Inflammatory macrophage treated with lipopolysaccharide for 1 hour (primary cell): ENCODE measurements at places on chromosomes 13 and 19.

GRCh38 chr19:40416918-40417642, 3.9 kb upstream of the PRX start:
- DNase-seq = no peak

DNA sequence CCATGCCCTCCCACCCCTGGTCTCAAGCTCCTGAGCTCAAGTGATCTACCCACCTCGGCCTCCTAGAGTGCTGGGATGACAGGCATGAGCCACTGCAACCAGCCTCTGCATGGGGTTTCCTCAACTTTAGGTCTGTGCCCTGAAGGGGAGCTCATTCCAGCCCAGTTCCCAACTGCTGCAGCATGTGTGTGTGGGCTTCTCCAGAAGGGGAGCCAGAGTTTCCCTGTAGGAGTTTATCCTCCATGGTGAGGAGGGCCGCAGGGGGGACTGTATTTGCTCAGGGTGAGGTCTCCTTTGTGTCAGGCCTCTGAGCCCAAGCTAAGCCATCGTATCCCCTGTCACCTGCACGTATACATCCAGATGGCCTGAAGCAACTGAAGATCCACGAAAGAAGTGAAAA, 11.3 kb upstream of the ZNF808 start:
- DNase-seq = no peak

DNA sequence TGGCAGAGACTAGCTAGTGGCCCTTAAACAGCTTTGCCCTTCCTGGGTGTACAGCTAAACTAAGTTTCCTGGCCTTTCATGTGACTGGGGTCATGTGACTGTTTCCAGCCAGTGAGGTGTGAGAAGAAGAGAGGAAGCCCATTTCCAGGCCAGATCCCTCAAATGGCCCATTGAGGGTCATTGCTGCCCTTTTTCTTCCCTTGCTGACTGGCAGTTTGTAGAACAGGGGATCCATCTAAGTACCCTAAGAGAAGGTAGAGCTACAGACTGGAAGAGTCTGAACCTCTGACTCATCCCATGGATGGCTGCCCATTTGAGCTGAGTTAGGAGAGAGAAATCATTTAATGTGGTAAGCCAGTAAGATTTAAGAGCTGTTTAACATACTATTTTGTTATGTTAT, 2.8 kb downstream of the SWSAP1 start:
- peak; percentile 68 for DNase-seq

DNA sequence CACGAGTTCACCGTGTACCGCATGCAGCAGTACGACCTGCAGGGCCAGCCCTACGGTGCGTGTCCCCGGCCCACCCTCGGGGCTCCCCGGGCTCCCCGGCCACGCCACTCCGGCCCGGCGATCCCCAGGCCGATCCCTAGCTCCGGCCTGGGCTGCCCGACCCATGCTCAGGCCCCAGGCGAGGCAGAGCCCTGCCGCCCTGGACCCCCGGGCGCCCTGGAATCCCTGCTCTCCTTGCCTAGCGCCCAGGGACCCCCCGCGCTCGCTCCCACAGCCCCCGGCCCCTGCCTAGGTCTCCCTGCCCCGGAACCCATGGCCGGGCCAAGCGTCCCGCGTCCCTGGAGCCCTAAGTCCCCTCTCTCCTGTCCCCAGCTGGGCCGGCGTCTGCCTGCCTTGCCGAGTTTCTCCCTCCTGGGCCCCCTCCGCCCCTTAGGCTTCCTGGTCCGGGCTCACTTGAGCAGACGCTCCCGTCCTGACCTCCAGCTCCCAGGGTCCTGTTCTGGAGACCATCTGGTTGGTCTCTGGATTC, 494 bp downstream of the NCLN start:
- DNase-seq = no peak

DNA sequence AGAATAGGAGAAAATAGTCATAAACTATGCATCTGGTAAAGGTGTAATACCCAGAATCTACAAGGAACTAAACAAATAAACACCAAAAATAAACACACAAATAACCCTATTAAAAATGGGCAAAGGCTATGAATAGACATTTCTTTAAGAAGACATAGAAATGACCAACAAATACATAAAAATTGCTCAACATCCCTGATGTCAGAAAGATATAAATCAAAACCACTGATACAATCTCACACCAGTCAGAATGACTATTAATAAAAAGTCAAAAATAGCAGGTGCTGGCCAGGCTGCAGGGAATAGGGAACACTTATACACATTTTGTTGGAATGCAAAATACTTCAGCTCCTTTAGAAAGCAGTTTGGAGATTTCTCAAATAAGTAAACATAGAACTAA, 352.1 kb upstream of the SLITRK1 start:
- no peak for DNase-seq

GRCh38 chr13:22980936-22981335, 199.8 kb upstream of the SGCG start:
- DNase-seq = no peak

DNA sequence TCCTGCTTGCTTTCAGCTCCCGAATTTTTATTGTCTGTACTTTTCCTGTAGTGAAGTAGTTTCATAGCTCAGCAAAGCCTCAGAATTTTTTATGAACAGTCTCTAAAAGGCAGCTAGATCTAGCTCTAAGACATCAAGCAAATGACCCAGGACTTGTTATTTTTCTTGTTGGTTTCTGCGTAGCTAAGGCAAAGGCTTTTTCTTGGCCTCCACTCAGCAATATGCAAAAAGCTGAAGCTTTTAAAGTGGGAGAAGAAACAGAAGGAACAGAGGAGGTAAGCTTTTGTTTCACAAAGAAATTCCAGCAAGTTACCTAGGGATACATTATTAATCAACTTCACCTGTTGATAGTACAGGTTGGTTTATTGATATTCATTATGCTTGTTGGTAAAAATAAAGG, 235.9 kb downstream of the PCDH20 start:
- no peak for DNase-seq

DNA sequence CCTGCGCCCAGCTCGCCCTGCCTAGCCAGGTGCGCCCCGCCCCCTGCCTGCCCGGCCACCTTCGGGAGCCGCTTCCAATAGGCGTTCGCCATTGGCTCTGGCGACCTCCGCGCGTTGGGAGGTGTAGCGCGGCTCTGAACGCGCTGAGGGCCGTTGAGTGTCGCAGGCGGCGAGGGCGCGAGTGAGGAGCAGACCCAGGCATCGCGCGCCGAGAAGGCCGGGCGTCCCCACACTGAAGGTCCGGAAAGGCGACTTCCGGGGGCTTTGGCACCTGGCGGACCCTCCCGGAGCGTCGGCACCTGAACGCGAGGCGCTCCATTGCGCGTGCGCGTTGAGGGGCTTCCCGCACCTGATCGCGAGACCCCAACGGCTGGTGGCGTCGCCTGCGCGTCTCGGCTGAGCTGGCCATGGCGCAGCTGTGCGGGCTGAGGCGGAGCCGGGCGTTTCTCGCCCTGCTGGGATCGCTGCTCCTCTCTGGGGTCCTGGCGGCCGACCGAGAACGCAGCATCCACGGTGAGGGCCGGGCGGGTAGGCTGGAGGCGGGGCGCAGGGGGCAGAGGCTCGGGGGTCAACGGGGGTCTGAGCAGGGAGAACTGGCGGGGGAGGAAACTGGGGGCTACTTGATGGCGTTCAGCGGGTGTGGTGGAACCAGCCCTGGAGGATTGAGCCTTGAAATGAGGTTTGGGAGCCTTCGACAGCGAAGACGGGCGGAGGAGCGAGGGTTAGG, at the start of gene SPINT2:
SPINT2 (plus strand) TSS at position 88 of the 727 bp plus-strand sequence; CDS start at position 408, 320 bp downstream.
- no peak for DNase-seq

DNA sequence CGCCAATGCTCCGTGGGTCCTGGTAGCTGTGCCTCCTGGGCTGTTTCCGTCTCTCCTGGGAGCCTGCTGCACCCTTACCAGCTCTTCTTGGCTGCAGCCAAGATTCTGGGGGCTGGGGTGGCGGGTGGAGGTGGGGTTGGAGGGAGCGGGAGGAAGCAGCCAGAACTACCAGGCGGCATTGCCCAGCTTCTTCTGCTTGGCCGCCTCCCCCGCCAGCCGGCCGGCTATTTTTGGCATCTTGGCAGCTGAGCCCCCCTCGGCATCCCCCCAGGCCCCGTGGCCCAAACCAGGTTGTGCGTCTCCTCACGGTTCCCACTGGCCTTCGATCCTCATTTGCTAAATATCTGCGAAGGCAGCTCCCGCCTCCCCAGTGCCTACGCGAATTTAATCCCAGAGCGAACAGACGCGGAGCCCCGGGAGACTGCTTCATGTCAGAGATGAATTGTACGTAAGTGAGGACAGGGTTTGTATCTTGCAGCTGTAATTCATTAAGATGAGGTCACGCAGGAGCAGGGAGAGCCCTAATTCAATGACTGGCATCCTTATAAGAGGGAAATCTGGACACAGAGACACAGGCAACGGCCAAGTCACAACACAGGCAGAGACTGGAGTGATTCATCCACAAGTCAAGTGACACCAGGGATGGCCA, 12.8 kb upstream of the PEAK3 start:
- DNase-seq = no peak

- peak; percentile 7 for DNase-seq
Observed at GRCh38 chr19:53942001-53942786, 20.5 kb upstream of the CACNG8 start.

- DNase-seq = no peak
Observed at GRCh38 chr19:42024622-42025111, 30.6 kb upstream of the ATP1A3 start.

DNA sequence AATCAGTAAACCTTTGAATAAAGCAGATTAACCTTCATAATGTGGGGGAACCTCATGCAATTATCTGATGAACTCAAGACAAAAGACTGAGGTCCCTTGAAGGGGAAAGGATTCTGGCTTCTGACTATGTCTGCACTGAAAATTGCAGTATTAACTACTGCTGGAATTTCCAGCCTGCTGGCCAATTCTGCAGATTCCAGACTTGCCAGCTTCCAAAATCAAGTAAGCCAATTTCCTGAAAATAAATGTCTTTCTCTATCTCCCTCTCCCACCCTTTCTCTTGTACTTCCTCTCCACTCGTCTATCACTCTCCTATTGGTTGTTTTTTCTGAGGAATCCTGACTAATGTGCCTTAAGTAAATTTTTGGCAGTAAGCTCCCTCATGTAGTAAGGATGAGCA, 1479.9 kb upstream of the PRR20A start:
- no peak for DNase-seq

DNA sequence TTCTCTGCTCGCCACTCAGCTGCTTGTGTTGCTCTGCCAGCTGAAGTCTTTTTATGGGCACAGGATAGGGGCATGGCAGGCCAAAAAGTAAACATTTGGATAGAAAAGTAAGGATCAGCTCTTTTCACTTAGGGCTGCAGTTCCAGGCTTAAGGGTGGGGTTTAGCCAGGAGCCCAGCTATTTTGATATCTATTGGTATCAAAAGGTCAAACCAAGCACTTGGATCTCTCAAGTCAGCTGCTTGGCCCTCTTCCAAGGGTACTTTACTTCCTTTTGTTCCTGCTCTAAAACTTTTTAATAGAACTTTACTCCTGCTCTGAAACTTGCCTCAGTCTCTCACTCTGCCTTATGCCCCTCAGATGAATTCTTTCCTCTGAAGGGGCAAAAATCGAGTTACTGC, 55.7 kb upstream of the ABCC4 start:
- no peak for DNase-seq

DNA sequence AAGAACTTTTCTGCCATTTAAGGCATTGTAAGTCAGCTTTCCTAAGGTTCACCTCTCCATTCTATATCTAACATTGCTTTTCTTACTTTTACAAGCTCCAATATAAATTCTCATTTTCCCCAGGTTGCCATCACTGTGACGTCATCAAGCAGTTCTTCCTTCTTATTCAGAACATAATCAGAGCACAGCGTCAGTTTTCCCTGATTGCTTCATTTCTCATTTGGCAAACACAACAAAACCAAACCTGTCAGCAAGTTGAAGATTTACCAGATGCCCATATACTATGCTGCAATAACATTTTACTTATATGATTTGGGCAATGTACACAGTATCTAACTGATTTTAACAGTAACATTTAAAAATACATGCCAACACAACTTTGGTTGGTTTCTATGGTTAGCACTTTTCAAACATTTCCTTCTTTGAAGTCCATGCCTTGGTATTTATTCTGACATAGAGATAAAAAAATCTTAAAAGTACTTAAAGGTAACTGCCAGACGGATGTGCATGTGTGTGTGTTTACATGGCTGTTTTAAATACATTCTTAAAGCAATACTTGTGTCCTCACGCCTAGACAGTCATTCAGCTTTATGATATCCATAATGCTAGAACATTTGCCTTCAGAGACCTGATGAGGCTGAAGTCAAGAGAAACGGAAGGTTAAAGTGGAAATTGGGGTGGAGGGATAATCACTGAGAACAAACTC, 264.0 kb downstream of the KLF12 start:
- peak; percentile 3 for DNase-seq

DNA sequence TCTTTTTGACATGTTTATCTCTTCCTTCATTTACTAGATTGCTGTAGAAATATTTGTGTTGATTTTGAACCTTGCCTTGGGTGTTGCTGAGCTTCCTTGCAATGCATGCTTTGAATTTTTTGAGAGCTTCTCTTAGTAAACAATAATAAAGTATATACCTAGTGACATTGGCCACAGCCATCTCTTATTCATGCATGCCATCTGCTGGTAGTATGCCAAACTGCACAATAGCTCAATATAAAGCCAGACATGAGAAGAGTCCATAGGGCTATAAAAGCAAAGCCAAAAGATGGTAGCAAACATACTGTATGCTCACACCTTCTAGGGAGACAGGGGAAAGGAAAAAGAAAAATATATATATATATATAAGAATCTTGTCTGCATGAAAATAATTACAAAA, 18.9 kb upstream of the ZSCAN5A start:
- peak; percentile 58 for DNase-seq

DNA sequence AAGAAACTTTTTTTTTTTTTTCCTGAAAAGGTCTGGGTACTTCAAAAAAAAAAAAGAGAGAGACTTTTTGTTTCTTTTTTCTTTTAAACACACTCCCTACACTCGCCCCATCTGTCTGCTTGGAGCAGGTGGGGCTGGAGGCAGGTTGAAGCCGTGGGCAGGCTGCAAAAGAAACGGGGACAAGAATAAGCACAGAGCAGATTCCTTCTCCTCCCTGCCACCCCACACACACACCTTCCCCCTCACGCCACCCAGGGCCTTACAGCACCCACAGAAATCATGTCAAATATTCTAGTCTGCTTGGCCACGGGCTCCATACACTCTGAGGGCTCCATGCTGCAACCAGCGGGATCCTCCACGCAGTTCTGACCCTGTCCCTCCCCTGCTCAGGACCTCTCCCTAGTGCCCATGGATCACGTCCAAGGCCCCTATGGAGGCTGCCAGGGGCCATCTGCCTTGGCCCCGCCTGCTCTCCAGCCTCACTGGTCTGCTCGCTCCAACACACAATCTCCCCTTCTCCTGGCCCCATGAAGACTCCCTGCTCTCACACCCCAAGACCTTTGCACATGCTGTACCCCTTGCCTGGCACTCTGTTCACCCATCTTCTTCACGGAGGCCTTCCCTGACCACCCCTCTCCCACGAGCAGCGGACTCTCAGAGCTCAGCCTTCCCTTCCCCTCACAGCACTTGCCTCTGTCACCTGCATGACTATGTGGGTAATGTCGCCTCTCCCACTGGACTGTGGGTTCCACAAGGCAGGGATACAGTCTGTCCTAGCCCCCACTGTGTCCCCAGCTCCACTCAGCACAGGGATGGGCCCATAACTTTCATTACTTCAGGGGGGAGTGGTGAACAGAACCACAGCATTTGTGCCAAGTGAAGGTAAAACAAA, 11.4 kb downstream of the AKT2 start:
- DNase-seq = no peak

DNA sequence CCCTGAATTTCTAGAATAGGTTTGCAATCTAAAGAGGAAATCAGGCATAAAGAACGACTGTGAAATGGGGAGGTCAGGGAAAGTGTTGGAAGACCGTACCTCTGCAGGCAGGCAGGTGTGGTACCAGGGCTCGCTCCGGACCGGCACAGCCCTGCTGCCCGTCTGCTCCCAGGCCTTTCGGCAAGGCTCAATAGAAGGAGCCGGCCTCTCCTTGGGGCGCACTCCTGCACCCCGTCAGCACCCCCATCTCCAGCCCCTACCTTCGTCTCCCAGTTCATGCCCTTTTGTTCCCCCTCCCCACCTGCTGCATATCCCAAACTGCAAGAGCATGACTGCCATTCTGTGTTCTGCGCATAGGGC, 139.8 kb upstream of the SOX1 start:
- no peak for DNase-seq
